ENCODE measurements at places on chromosomes 6 and 20.

DNA sequence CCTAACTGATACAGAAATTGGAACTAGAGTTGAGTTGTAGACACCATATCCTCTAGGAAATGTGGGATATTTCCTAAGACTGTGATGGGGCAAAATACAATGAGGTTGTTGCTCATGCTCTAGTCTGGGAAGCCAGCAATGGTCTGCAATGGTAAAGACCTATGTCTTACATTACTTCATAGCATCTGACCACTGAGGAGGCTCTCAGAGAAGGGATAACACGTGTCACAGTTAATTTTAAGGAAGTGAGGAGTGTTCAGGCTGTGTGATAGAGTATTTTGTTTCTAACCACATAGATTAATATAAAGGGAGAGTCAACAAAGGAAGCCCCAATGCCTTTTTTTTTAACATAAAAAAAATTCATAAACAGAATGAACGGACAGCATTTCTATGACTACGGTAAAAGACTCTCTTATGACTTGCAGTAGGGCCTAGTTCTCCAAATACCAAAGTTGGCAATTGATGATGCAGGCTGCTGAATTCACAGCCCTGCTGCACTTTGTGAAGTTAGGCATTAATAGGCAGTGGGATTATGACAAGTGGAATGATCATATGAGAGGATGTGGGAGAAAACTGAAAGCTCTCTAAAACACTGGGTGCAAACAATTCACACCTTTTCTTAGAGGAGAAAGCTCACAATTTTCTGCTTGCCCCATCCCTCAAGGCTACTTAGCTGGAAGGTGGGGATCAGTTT is 13.7 kb downstream of the KCNS1 start:
- H3K4me1 ChIP-seq = peaks cover 16% of the 10 kb centered on the region
- DNase-seq = no peak
- peaks cover 47% of the 10 kb centered on the region for H3K36me3 ChIP-seq
- no peaks in the 10 kb centered on the region for H3K27me3 ChIP-seq
- no peak overlapping the region for H3K27ac ChIP-seq

- no peaks in the 10 kb centered on the region for H3K36me3 ChIP-seq
- H3K27me3 ChIP-seq = peaks cover 2% of the 10 kb centered on the region
- H3K4me3 ChIP-seq = no peak overlapping the region
- H3K4me1 ChIP-seq = no peaks in the 10 kb centered on the region
Measured at GRCh38 chr6:160300076-160300695, 41.6 kb upstream of the SLC22A2 start.

DNA sequence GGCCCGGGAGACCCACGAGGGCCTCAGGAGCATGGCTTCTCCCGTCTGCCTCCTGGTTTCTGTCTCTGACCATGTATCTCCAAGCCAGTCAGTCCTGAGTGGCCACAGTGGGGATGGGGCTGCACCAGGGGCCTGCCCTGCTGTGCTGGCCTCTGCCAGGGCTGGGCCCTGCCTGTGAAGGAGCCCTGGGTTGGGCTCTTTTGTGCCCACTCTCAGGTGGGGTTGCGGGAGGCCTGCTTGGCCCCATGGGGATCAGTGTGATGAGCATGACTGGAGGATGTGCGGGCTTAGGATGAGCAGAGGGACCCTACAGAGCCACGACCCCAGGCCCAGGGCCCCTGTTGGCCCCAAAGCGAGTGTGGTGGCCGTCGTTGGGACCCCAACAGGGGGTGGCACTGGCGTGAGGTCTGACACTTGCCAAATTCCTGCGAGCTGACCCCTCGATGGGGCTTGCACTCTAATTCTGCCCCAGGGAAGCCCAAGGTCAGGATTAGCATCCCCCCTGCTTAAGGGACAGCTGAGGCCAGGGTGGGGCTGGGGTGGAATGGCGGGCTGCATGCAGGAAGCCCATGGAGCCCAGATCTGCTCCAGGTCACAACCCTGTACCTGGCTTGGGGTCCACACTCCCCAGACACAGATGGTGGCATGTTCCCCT is 90.0 kb upstream of the BHLHE23 start:
- peaks cover 2% of the 10 kb centered on the region for H3K27me3 ChIP-seq
- H3K4me1 ChIP-seq = no peaks in the 10 kb centered on the region
- no peaks in the 10 kb centered on the region for H3K36me3 ChIP-seq

GRCh38 chr6:4894049-4894448 is 109.8 kb downstream of the RPP40 start:
- no peak for DNase-seq
- no peak overlapping the region for H3K27ac ChIP-seq
- peaks cover 18% of the 10 kb centered on the region for H3K36me3 ChIP-seq
- no peaks in the 10 kb centered on the region for H3K4me1 ChIP-seq
- H3K27me3 ChIP-seq = no peaks in the 10 kb centered on the region

DNA sequence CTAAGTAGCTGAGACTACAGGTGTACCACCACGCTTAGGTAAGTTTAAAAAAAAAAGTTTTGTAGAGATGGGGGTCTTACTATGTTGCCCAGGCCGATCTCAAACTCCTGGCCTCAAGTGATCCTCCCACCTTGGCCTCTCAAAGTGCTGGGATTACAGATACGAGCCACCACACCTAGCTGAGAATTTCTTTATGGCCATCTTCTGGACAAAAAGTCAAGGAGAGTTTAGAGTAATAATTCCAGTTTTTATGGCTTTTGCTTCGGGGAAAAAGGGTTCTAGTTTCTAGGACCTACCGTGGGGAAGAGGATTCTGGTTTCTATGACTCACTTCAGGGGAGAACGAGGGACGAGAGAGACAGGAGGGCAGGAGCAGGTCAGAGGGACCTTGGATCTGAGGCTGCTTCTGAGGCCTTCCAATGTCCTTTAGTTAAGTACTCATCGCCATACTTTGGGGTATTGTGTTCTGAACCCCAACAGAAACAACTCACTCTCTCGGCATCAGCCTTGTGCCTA is 69.3 kb upstream of the IER3 start:
- peaks cover 2% of the 10 kb centered on the region for H3K27me3 ChIP-seq
- H3K4me1 ChIP-seq = peaks cover 82% of the 10 kb centered on the region
- peak overlapping the region; percentile 99 for H3K27ac ChIP-seq

GRCh38 chr6:156778454-156779205 is 1.5 kb downstream of the ARID1B start:
- DNase-seq = peak; percentile 44
- peaks cover 3% of the 10 kb centered on the region for H3K27me3 ChIP-seq
- H3K4me3 ChIP-seq = peak overlapping the region; percentile 77
- peak overlapping the region; percentile 85 for H3K27ac ChIP-seq
- peaks cover 4% of the 10 kb centered on the region for H3K36me3 ChIP-seq
- H3K4me1 ChIP-seq = peaks cover 69% of the 10 kb centered on the region

- no peak overlapping the region for H3K4me3 ChIP-seq
- no peak for DNase-seq
- H3K27me3 ChIP-seq = no peaks in the 10 kb centered on the region
Measured at GRCh38 chr20:10807013-10807412, 133.2 kb upstream of the JAG1 start.

- H3K4me1 ChIP-seq = no peaks in the 10 kb centered on the region
- H3K36me3 ChIP-seq = no peaks in the 10 kb centered on the region
- DNase-seq = no peak
- H3K27me3 ChIP-seq = peaks cover 4% of the 10 kb centered on the region
- no peak overlapping the region for H3K27ac ChIP-seq
Measured at GRCh38 chr6:128406453-128406852, 113.9 kb downstream of the PTPRK start.

DNA sequence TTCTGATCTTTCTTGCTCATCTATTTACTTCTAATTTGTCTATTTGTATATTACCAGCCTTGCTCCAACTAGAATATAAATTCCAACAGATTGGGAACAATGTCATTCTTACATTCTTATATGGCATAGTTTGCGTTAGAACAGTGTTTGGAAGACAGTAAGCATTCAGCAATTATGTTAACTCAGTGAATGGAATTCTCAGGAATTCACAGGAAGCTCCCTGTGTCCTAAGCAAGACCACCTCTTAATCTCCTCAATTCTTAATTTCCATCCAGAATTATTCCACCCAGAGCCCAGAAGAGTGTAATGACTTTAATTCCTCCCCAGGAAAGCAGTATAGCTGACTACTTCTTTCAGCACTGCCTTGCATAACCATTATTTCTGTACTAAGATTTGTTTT is 18.2 kb upstream of the HS3ST5 start:
- no peak overlapping the region for H3K4me3 ChIP-seq
- H3K27me3 ChIP-seq = peaks cover 3% of the 10 kb centered on the region
- H3K4me1 ChIP-seq = no peaks in the 10 kb centered on the region
- no peak for DNase-seq
- no peak overlapping the region for H3K27ac ChIP-seq

- no peaks in the 10 kb centered on the region for H3K36me3 ChIP-seq
- no peaks in the 10 kb centered on the region for H3K27me3 ChIP-seq
- H3K4me1 ChIP-seq = no peaks in the 10 kb centered on the region
- no peak overlapping the region for H3K27ac ChIP-seq
- DNase-seq = no peak
Measured at GRCh38 chr6:71130277-71130676, 158.3 kb upstream of the OGFRL1 start.

DNA sequence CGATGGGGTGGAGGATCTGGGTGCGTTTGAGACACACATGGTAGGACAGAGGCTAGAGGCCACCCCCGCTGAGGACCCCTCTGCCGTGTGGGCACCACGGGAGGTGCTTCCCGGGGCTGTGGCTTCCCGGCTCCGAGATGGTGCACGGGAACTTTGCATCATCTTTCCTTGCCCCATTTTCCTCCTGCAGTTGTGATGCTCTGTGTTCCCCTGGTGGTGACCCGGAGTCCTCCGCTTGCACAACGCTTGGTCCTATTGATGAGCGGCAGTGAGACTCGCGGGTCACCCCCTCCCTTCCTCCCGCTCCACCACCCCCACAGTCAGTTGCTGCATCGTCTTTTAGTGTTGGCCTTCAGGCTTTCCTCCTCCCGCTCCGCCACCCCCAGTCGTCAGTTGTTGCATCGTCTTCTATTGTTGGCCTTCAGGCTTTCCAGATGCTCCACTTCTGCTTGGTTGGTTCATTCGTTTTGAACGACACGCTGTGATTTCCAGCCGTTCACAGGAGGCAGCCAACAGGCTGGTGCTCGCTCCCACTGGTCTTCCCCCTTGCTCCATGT is 37.3 kb downstream of the PYGB start:
- no peaks in the 10 kb centered on the region for H3K4me1 ChIP-seq
- H3K27ac ChIP-seq = no peak overlapping the region
- H3K27me3 ChIP-seq = no peaks in the 10 kb centered on the region
- no peak overlapping the region for H3K4me3 ChIP-seq
- peaks cover 13% of the 10 kb centered on the region for H3K36me3 ChIP-seq
- DNase-seq = no peak

DNA sequence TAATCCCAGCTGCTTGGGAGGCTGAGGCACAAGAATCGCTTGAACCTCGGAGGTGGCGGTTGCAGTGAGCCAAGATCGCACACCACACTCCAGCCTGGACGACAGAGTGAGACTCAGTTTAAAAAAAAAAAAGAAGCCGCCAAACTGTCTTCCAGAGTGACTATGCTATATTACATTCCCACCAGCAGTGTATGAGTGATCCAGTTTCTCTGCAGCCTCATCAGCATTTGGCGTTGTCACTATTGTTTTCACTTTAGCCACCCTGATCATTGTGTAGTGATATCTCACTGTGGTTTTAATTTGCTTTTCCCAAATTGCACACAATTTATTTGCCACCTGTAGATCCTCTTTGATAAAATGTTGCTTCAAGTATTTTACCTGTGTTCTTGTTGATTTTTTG is 6.0 kb upstream of the AKAP12 start:
- H3K27me3 ChIP-seq = peaks cover 25% of the 10 kb centered on the region
- H3K4me3 ChIP-seq = no peak overlapping the region
- peaks cover 6% of the 10 kb centered on the region for H3K4me1 ChIP-seq

DNA sequence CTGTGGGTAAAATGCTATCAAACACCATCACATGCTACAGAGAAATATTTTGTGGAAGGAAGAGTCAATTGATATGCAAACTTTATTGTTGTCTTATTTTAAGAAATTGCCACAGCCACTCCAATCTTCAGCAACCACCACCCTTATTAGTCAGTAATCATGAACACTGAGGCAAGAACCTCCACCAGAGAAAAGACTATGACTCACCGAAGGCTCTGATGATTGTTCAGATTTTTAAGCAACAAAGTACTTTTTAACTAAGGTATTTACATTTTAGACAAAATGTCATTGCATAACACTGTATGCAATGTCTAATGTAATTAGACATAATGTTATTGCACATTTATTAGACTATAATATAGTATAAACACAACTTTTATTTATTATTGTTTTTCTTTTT is 26.2 kb upstream of the MMP24 start:
- no peak overlapping the region for H3K4me3 ChIP-seq
- no peaks in the 10 kb centered on the region for H3K4me1 ChIP-seq
- H3K36me3 ChIP-seq = peaks cover 13% of the 10 kb centered on the region
- H3K27me3 ChIP-seq = no peaks in the 10 kb centered on the region
- DNase-seq = no peak

GRCh38 chr6:118893064-118893806 is 717 bp upstream of the ASF1A start:
- peaks cover 15% of the 10 kb centered on the region for H3K36me3 ChIP-seq
- no peaks in the 10 kb centered on the region for H3K27me3 ChIP-seq
- H3K27ac ChIP-seq = peak overlapping the region; percentile 96
- DNase-seq = no peak
